ENCODE measurements at places on chromosomes 1 and 21.

DNA sequence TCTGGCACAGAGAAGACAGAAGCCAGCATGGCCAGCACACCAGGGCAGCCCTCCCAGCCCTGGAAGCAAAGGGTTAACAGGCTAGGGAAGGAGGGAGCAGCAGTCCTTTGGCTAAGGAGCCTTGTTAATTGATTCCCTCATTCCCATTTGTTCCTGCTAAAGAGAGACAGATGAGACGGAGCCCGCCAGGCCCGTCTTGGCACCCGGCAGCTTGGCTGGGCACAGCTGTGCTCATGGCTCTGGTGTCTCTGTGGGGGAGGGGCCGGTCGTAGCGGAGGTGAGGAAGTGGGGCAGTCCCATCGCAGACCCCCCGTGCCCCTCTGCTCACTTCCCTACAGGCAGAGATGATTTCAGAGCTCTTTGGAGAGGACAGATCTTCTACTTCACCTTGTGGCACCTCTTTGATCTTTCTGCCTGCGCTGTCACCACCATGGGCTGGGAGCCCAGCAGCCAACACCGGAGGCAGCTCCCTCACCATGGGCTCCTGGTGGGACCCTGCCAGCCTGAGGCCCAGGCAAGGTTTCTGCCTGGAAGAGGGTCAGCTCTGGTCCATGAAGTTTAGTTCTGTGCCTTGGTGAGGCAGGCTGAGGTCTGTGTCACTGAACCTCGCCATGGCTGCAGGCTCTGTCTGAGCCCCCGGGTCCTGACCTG, 38.0 kb downstream of the FOXO6 start:
- DNase-seq = no peak

DNA sequence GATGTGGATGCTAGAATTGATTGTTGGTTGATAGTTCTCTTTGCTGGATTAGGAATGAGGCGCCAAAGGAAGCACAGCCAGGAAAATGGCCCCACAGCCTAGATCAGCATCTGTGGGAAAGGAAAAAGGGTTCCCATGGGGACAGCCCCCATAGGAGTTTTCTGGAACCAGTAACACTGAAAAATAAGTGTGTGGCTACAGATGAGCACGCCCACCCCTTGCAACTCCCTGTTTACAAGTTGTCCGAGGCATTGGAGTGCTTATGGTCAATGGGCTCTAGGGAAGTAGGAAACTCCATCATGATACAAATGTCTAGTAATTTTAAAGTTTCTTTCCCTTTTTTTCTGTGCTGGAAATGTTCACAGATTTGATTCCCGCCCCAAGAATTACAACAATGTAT, 23.8 kb upstream of the UBE2U start:
- no peak for DNase-seq

GRCh38 chr1:86775395-86775794, 71.0 kb downstream of the SH3GLB1 start:
- no peak for DNase-seq

DNA sequence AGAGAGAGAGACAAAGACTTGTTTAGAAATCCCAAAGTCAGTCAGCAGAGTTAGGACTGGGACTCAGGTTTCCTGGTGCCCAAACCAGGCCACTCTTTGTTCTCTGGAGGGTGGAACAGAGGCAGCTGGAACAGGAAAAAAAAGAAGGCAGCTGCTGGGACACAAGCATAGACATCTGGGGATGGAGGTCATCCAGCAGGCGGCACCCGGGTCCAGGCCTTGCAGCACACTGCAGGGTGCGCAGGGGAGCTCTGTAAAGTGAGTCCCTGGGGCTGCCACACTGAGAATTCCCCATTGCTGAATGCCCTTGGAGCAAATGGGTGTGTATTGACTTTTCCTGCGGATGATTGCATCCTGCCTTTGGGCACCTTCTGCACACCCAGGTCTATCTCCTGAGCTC, 222.9 kb upstream of the CSF3R start:
- no peak for DNase-seq

DNA sequence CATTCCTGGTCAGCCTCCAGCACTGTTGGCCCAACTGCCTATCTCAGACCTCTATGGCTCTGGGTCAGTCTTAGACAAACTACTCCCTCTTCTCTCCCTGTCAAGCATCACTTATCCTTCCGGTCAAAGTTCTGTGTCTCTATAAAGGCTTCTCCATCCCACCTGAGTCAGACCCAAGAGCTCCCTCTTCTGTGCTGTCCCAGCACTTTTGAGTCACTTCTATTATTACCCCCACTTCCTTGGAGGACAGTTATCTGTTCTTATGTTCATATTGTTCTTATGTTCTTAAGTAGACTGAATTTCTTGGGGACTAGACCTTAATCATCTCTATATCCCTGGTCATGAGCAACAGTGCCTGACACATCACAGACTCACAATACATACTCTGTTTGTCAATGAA, 29.2 kb upstream of the IL10 start:
- DNase-seq = no peak

GRCh38 chr1:24329797-24330543, 10.8 kb downstream of the GRHL3 start:
- no peak for DNase-seq

DNA sequence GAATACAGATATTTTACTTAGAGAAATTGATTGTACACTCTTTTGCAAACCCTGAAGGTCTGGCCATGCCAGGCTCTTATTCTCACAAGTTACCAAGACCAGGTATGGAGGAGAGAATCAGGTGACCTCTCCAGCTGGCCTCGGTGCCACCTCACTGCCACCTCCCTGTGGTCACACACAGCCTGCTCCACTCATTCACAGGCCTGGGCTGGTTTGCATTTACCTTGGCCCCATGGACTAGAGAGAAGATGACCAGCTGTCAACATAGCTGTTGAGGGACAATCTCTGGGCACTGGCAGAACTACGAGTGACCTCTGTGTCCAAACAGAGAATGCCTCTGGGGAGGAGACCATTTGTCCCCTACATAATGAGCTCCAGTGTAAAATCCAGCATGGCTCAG, 291.2 kb upstream of the RUNX1 start:
- DNase-seq = no peak

- no peak for DNase-seq
Observed at GRCh38 chr1:235650341-235651169, 971 bp upstream of the GNG4 start.

GRCh38 chr1:48120621-48121020, 101.9 kb upstream of the SLC5A9 start:
- no peak for DNase-seq

- no peak for DNase-seq
Observed at GRCh38 chr1:111221633-111222291, 5.8 kb upstream of the CHI3L2 start.

DNA sequence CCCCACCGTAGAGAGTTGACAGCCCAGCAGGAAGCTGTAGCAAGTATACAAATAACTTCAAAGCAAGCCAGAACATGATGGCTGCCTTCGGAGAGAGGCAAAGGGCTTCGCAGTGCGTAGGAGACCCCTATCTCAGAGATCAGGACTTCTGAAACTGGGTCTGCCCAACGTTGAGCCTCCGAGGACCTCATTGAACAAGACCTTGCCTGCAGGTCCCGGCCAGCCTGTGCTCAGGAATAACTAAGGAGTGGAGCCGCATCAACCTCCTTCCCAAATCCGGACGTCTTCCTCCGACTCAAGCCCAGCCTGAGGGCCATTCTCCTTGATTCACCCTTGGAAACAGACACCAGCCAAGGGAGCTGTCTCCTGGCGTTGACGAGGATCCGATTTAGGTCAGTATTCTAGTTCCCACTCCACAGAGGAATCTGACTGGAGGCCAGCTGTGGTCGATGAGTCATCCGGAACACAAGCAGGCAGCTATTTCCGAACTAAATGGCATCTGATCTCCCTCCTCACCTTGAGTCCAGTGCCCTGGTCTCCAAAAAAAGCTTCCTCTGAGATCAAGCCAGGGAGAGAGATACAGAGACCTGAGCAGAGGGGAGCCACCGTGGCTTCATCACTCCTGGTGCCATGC, 166.5 kb upstream of the COA6 start:
- no peak for DNase-seq

- no peak for DNase-seq
Observed at GRCh38 chr1:101188331-101188730, 48.5 kb upstream of the S1PR1 start.

DNA sequence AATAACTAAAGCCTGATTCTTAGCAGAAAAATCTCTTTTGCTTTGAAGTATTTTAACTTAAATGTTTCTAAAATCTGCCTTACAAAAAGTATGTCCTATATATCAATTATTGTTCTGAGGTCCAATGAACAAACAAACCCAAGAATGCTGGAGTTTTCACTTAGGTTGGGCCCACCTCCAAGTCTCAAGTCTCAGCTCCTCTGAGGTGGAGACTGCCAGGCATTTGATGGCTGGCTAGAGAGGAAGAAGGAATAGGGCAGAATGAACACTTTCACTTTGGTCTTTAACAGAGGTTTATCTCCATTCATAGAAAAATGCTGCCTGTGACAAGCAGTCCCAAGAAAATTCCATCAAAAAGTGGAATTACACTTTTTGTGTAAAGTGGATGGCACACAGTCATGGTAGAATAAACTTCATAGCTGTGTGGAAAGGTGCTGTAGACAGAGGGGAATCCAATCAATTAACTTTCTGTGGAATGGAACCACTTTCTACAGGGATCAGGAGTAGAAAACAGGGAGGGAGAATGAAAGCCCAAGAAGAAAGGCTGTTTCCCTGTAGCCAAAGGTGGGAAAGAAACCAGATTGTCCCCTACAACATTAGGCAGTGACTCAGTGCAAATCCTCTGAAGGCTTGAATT, 349.4 kb upstream of the RUNX1 start:
- no peak for DNase-seq

DNA sequence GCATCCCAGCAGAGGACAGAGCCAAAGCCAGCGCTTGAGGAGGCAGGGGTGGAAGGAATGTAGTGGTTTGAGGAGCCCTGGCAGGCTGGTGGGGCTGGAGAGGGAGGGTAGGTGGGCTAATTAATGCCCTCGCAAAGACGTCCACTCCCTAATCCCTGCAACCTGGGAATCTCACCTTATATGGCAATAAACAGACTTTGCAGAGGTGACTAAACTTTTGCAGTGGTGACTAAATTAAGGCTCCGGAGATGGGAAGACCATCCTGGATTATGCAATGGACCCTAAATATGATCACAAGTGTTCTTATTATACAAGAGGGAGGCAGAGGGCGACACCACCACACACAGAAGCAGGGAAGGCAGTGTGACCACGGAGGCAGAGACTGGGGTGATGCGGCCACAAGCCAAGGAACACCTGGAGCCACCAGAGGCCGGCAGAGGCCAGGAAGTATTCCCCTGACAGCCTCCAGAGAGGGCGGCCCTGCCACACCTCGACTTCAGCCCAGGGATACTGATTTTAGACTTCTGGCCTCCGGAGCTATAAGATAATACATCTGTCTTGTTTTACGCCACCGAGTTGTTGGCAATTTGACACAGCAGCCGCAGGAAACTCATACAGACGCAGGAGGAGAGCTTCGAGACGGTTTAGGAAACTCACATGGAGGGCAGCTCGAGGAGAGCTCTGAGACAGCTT, 23.1 kb upstream of the NPPB start:
- no peak for DNase-seq

DNA sequence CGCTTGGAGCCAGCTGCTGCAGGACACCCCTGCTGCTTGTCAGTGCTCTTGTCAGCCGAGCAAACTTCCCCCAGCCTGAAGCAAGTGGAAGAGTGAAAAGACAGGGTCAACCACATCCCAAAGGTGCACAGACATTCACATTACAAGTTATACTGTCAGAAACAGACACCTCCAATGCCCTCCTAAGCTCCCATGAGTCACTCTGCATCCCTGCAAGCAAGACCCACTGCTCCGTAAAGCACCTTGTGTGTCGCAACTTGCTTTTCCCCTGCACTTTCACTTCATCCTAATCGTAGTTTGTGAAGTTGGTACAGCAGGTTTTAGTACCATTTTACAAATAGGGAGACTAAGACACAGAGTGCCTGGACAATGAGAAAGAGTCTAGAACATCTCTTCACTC, 51.1 kb downstream of the KCNH1 start:
- DNase-seq = no peak

- no peak for DNase-seq
Observed at GRCh38 chr21:38770660-38771059, 35.1 kb upstream of the ETS2 start.

DNA sequence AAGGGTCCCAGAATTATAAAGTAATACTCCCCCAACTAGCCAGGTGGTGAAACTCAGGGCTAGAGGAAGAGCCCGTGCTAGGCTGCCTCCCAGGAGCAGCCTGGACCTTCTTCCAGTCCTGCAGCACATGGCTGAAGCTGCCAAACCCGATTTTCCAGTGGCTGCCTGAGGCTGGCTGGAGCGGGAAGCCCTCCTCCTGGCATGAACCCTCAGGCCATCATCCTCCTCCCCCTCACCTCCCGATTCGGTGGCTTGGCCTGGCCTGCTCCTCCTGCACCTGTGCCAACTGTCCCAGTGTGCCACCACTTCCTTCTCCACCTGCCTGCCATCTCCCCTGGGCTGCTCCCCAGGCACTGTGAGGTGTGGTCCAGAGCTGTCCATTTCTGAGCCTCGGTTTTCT, 3.0 kb upstream of the TSPAN1 start:
- DNase-seq = no peak

DNA sequence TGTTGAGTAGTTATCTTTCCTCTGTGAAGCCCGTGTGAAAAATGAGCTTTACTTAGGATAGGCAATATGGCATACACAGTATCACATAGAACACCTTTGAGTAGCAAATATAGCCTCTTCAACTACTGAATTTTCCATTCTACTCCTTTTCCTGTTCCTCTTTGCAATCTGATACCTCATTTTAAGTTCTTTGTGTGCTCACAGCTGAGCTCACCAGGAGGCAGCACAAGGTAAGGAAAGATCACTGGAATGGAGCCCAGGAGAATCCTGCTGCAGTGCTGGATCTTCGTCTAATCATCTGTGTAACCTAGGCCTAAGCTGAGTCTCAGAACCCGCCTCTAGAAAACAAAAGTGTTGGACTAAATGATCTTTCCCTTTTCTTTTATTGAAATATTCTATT, 171.0 kb downstream of the LRRC40 start:
- no peak for DNase-seq

GRCh38 chr1:91958926-91959325, 9.7 kb downstream of the BRDT start:
- DNase-seq = no peak

DNA sequence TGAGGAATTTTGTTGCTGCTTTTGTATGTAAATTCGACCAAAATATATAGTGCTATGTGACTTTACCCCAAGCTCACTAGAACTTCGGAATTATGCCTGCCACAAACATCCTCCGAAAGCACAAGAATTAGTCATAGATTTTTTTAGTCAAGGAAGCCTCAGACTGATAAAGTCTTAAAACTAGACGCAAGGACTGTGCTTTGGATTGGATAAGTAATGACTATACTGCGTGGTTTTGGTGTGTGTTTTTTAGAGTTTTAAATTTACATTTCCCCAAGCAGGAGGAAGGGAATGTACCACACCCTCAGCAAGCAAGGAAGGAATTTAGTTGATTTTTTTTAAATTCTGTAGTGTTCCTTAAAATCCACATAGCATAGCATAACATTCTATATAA, 10.3 kb downstream of the WLS start:
- no peak for DNase-seq

- DNase-seq = no peak
Observed at GRCh38 chr1:94079080-94079940, 41.6 kb downstream of the ABCA4 start.

GRCh38 chr21:43846430-43846829, 18.6 kb upstream of the AGPAT3 start:
- no peak for DNase-seq

GRCh38 chr1:173023343-173023742, 27.4 kb downstream of the TNFSF18 start:
- DNase-seq = no peak
